T-helper 2 cell treated with Interferon-gamma antibody and Interleukin-4, amounts not matched to agents 5 μg/mL and 100 μg/mL, for 36 hours (primary cell): ENCODE measurements at places on chromosomes 12 and 14.

- no peak for DNase-seq
Observed at GRCh38 chr12:114767906-114768722, 84.1 kb upstream of the TBX3 start.

DNA sequence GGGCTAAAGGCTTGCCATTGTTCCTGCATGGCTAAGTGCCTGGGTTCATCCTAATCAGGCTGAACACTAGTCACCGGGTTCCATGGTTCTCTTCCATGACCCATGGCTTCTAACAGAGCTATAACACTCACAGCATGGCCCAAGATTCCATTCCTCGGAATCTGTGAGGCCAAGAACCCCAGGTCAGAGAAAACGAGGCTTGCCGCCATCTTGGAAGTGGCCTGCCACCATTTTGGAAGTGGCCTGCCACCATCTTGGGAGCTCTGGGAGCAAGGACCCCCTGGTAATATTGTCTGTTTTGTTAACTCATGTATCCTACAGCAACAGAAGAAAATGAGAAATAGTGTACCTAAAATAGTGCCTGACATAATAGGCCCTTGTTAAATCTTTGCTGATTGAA is 92.7 kb downstream of the ADAMTS20 start:
- DNase-seq: no peak

DNA sequence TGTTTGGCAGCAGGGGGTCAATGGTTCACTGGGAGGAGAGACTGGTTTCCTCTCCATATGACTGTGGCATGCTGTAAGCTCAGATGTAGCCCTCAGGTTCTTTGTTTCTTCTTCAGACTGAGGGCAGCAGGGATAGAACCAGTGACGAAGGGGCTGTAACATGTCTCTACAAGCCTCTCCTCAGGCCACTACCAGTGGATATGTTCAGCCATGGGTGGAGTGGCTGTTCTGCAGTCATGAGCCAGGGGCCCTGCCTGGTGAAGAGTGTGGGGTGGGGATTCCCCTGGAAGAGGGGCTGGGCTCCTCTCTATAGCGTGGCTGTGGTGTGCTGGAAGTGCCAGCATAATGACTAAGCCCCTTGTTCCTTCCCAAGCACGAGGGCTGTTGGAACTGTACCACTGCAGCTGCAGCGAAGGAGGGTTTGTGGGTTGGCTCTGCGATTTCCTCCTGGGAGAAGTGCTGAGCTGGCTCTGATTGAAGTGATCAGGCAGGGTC is 55.8 kb downstream of the CMAS start:
- no peak for DNase-seq

DNA sequence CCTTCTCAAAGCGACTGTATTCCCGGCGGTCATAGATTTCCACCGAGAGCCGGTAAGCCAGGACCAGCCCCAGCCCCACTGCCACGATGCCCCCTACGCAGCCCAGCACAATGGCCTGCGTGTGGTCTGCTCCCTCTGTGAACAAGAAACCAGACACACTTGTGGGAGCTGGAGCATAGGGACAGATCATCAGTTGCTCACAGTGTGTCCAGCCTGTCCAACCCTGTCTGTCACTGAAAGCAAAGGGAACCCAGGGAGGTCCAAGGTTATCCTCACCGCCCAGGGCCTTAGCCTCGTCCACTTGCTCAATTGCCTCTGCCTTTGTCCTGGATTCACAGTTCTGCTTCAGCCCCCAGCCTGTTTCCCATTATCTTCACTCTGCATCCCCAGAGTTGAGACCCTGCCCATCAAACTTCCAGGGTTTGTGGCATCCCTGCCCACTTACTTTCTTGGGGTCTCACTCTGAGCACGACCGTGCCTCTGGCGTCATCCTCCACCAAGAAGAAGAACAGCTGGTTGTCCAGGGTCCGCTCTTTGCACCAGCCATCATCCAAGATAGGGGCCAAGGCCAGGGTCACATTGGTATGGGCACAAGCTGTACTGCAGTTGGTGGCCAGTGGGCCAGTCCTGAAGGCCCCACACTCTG is 11.3 kb upstream of the CSAD start:
- DNase-seq: no peak

GRCh38 chr12:59977779-59978178 is 381.9 kb downstream of the SLC16A7 start:
- no peak for DNase-seq

GRCh38 chr12:96399120-96399918 is 920 bp downstream of the CDK17 start:
- peak; percentile 79 for DNase-seq

DNA sequence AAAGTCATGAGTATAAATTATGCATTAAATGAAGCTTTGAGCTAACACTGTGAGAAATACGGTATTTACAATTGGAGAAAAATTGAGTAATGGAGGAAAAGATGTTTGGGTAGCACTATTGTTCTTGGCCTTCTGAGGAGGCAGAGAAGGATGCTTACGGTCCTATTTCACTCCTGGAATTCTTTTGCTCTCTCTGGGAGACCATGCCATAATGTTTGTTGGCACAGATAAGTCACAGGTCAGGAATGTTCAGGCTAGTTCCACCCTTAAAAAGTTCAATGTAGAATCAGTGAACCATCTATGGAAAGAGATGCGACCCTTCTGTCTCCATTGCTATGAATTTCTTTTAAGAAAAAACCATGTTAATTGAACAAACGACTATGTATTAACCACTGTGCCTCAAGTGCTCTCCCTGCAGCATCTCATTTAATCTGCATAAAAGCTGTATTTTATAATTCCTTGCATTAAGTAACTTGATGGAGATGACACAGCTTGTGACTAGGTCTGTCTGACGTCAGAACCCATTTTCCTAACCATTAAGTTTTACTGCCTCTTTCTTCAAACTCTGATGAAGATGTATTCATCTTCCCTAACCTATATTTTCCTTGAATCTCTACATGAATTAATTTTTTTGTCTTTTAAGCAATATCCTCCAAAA is 9.5 kb downstream of the BATF start:
- DNase-seq: no peak

- no peak for DNase-seq
Observed at GRCh38 chr12:27771481-27772327, 8.3 kb upstream of the KLHL42 start.

GRCh38 chr14:21415329-21415728 is 31.5 kb upstream of the SUPT16H start:
- no peak for DNase-seq

- DNase-seq: no peak
Observed at GRCh38 chr12:27592548-27592947, 68.5 kb downstream of the PPFIBP1 start.

- no peak for DNase-seq
Observed at GRCh38 chr14:22854963-22855724, 16.4 kb upstream of the LRP10 start.

DNA sequence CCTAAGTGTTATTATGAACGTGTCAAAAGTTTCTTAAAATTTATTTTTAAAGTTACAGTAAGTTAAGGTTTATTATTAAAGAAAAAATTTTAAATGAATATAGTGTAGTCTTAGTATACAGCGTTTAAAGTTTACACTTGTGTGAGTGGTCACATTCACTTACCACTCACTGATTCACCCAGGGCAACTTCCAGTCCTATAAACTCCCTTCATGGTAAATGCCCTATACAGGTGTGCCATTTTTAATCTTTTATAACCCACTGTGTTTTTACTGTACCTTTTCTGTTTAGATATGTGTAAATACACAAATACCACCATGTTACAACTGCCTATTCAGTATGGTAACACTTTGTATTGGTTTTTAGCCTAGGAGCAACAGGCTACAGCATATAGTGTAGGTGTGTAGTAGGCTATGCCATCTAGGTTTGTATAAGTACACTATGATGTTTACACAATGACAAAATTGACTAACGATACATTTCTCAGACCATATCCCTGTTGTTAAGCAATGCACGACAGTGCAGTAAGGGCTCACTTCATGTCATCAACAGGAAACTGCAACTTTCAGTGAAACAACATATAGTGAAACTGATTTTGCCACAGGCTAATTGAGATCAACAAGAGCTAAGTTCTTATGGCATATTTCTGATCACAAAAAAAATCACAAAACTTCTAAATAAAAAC is 112.0 kb upstream of the TMCC3 start:
- no peak for DNase-seq

GRCh38 chr12:5784462-5785130 is 160.5 kb downstream of the ANO2 start:
- no peak for DNase-seq

DNA sequence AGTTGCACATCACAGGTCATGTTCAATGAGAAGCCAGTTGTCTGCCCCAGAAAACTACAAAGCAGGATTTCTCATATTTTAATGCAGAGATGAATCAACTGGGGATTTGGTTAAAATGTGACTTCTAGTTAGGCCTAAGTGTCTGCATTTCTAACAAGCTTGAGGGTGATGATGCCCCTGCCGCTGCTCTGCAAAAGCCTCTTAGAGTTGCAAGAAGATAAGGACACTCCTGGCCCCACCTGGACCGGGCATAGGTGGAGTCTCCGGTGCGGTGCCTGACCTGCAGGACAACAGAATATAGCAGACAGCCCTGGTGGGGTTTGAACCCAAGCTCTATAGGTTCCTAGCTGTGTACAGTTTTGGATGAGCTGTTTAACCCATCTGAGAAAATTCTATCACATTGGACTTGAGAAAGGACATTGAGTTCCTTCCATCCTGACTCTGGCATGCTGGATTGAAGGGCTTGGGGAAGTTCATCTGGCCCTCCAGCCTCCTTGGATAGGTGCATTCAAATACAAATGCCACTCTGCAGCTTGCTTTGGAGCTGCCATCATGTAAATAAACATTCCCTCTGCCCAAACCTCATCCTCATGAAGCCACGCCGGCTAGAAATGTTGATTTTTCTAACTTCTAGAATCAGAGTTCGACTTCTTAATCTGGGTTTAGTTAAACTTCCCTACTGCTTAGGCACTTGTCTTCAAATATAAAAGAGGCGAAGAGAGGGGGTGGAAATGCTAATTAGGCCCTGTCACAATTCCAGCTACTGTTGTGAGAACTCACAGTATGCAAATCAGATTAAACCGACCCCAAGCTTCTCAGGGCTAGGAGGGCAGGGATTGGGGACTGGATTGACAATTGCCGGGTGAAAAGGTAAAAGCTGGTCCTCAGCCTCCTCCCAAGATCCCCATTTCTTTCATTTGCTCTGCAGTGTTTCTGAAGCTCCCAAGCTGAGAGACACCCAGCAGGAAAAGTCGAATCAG is 1225.6 kb downstream of the VRK1 start:
- no peak for DNase-seq

DNA sequence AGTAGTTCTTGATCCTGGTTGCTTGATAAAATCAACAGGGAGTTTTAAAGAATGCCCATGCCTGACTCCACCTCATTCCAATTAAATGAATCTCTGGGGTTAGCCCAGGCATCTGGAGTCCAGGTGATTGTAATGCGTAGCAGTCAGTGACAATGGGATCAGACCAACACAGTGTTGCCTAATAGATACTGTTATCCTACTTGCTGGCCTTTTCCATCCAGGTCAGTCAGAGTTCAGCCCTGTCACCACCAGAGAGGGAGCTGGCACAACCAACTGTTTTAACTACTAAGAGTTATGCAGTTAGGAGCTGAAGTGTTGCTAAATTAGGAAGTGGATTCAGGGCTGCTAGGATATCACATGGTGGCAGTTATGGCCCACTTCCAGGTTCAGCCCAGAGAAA is 107.1 kb downstream of the GPR135 start:
- DNase-seq: no peak

DNA sequence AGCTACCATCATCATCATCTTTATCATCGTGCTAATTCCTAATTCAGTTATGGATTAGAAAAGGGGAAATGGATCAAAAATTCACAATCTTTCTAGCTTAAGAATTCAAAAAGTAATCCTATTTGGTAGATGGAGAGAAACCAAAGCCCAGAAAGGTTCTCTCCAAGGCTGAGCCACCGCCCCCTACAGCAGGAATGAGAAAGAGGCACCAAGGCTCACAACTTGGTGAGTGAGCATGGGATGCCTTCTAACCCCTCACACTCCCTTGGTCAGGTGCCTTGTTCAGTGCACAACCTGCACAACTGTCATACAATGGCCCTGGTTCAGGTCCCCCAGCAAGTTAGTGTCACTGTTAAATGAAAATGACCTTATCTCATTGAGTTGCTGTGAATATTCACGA is 171.5 kb downstream of the ANO2 start:
- DNase-seq: no peak

GRCh38 chr12:132030367-132031038 is 80.8 kb downstream of the EP400 start:
- no peak for DNase-seq

GRCh38 chr14:58104808-58105207 is 47.2 kb downstream of the ARMH4 start:
- no peak for DNase-seq

DNA sequence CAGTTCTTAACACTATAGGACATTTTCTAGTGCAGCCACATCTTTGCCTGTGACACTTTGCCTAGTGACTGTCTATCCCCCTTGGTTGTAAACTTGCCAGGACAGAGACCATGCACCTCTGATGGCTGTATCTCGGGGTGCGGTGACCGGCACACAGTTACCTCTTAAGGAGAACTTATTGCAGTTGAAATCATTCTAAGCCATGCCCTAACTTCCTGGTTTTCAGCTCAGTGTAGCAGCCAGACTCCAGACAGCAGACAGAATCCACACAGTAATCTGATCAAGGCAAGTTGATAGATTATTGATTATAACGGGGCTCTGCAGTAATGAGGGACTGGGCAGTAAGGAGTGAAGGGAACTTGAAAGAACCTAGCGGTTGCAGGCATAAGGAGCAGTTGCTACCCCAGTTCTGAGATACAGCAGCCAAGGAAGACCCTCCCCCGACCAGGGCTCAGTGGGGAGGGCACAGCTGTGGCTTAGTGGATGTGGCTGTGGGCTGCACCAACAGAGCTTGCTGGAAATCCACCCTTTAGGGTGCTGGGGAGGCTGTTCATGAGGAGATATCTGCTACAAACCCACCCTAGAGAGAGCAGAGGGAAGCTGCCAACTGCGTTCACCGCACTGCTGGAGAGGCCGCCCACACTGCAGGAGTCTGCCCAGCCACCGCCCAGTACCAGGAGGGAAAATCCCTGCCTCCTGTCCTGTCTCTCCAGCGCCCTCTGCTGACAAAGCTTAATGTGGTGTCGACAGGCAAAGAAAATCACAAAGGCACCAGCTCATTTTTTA is 58.2 kb upstream of the BEGAIN start:
- DNase-seq: peak; percentile 84

DNA sequence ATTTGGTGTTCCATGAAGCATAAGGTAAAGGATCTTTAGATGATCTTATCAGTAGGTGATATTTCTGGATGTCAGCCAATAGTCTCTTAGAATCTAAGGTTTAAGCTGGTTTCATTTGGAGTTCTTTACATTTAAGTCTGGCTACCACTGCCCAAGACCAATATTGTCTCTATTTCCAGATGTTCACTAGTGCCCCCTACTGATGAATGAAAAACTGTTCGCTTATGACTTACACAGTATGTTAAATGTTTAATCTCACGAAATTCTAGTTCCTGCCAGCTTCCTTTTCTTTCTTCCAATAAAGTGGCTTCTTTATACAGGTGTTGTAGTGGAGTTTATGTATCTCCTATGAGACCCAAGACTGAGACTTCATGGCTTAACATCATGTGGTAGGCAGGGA is 31.8 kb upstream of the MIS18BP1 start:
- DNase-seq: no peak
